ENCODE measurements at places on chromosomes 13 and 19.
A peak's percentile ranks its signal among the peaks of the same experiment; 100 is the strongest.

GRCh38 chr19:29942404-29943261 is 594 bp downstream of the URI1 start:
- DNase-seq: no peak

DNA sequence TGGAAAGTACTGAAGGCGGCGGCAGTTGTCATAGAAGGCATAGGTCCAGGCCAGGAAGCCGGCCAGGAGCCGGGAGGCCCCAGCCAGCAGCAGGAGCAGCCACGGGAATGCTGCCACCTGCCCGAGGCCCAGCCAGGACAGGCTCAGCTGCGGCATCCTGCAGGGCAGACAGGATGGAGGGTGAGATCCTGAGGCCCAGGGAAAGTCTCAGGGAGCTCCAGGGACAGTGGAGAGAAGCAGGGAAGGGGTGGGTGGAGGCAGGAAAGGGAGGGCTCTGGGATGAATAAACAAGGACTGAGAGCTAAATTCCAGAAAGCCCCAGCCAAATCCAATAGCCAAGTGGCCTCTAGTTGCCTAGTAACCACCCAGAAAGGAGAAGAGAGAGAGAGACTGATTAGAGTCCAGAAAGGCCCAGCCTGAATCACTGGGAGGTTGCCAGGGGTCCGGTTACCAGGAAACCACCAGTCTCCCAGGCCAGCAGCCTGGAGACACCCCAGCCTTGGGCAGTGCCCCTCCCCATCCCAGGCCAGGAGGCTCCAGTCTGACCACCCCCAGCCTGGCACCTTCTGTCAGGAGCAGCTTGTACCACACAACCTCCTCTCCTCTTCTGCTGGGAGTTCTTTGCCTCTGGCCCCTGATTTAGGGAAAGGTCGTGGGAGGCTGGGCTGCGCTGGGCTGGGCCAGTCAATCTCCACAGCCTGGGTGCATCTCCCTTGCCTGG is 7.5 kb upstream of the OR10H5 start:
- no peak for DNase-seq

DNA sequence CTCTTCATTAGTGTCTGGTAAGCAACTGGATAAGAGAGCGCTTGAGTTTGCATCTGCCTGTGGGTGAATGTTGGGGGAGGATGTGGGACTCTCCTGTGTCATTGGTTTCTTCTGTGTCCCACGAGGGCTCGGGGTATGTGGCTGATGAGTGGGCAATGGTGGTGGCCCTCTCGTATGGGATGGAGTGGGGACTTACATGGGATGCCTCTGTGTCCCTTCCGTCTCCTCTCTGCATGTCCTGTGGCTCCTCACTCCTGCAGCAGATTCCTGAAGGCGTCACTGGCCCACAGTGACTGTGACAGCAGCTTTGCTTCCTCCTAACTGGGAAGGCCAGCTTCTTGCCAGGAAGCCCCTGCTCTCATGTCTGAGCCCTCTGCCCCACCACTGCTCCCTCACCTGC is 2.6 kb upstream of the LRP3 start:
- DNase-seq: no peak

DNA sequence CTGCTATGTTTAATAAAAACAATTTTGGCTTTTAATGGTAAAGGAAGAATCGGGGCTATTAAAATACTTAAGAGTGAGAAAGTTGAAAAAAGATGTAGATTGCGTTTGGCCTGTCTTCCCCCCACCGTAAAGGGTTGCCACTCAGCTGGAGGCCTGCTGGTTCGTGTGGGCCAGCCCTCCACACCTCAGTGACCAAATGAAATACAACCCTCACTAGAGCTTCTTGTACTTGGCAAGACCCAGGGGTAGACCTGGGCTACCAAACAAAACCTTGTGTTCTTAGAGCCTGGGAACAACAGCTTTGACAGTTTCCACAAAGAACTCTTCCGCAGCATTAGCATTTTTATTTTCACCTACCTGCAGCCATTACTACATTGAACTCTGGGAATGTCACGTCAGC is 152.8 kb upstream of the PABPC3 start:
- no peak for DNase-seq

GRCh38 chr19:12092065-12092867 is 27.7 kb downstream of the ZNF844 start:
- no peak for DNase-seq

GRCh38 chr13:114015111-114015968 is 41.5 kb upstream of the C13orf46 start:
- no peak for DNase-seq

DNA sequence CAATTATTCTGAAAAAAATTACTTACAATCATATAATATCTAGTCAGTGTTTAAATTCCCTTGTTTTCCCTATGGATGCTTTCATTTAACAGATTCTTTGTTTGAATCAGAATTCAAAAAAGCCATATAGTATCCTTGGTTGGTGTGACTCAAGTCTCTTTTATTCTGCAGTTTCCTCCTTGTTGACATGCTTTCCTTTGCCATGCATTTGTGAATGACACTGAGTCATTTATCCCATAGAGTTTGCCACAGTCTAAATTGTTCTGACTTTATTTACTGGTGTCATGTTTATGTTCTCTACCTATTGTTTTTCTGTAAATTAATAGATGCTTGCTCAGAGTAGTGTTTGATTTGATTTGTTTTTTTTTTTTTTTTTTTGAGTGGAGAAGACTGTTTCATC is 893.8 kb upstream of the SLC10A2 start:
- DNase-seq: no peak

- DNase-seq: no peak
Measured at GRCh38 chr19:30804751-30805150, 432.6 kb downstream of the ZNF536 start.

- DNase-seq: no peak
Measured at GRCh38 chr19:43300876-43301765, 31.8 kb upstream of the PSG9 start.

DNA sequence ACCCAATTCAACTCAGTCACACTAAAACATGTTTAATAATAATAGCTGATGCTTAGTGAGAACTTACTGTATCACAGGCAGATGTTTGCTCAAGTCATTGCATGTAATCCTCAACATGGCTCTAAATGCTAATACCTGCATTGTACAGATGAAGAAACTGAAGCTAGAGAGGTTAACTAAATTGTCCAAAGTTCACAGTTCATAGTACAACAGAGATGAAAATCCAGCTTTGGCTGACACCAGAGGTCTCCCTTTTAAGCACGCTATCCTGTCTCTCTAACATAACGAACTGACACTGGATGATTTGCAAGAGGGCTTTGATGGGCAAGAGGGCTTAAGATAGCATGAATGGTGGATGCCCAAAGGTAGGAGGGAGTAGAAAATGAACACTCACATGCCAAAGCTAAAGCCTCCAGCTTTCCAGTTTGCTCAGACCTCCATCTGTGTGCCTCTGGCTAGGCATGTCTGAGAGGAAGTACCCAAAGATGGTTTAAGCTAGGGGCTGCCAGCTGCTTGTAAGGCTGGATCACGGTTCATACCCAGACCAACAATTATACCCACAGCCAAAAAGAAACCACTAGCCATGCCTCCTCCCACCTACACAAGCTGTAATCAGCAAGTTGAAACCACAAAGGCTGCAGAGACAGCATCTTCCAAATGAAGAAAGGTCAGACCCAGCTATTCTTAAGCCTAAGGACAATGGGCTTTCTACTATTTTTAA is 196.9 kb upstream of the UBL3 start:
- DNase-seq: no peak

- DNase-seq: no peak
Measured at GRCh38 chr19:50817941-50818858, 5.4 kb downstream of the KLK1 start.

DNA sequence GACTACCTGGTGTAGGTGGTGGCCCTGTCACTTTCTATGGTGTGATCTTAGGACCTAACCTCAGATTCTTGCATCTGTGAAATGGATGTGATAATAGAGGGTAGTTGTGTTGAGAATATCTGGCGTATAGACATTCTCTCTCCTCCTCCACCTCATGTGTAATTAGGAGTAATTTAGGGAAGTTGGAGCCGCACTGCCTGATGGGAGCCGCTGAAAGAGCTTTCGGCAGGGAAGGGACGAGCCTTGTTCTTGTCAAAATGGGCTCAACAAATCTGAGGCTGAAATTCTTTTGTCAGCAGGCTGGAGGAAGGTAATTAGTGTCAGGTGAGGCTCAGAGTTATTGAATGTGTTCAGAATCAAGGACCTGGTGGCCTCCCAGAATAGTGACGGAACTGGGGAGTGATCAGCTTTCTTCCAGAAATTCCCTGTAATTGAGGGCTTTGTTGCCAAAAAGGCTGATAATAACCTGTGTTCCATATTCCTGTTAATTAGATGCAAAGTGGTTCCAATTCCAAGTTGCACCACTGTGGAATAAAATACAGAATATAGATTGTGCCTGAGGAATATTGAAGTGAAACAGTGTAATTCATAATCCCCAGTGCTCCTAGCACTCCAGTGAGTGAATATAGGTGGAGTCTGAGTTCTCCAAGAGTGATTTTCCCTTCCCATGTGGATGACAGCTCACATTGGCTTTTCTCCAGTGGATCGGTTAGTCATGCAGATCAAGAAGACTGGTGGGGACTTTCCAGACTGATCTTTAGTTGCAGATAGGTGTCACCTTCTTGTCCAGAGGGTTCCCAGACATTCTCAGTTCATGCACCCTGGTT is 47.5 kb downstream of the SPATA13 start:
- DNase-seq: no peak

DNA sequence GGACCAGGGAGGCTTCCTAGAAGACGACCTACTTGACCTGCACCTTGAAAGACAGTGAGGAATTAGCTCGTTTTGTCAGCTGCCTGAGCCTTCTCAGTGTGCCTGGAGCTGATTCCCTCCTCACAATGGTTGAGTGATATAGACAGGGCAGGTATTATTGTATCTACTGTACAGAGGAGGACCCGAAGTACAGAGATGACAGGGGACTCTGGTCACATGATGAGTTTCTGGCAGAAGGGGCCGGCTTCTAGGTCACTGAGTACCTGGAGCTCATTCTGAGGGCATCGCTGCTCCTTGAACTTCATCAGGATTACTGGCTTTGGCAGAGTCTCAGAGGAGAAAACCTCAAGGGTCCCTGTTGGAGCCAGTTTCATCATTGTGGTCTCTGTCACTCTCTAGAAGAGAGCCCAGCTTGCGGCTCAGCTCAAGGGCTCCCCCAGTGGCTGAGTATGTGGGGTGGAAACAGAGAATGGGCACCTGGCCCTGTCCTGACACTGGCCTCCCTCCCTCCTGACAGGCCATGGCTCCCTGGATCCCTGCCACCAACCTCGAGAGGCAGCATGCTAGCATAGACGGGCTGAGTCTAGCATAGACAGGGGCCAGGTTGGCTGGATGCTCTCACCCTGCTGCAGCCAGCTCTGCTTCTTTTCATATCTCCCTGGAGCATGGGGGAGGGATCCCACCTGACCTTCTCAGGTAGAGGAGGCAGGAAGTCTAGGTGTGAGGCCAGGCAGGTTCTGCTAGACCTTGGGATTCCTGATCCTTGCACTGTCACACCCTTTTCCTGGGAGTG is 38.7 kb downstream of the NFIX start:
- DNase-seq: no peak

- DNase-seq: no peak
Measured at GRCh38 chr13:20700288-20700687, 3.2 kb upstream of the IL17D start.

DNA sequence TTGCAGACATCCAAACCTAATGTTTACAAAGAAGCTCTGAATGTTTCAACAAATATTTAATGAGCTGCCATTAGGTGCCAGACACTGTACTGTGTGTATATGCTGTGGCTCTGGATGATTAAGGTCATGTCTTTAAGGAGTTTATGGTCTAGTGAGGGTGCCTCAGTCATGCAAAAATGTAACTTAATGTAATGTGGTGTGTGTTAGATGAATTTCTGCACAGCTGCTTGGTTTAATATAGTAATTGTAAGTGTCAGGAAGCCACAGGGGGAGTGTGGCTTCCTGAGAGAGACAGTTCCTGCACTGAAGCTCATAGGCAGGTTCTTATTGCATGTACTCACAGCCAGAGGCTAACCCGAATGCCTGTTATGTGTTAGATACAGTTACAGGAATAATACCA is 43.3 kb downstream of the SPATA13 start:
- DNase-seq: no peak

- peak; percentile 54 for DNase-seq
Measured at GRCh38 chr19:42333975-42334696, 8.7 kb downstream of the MEGF8 start.

- no peak for DNase-seq
Measured at GRCh38 chr13:94702181-94703041, 9.9 kb downstream of the SOX21 start.

DNA sequence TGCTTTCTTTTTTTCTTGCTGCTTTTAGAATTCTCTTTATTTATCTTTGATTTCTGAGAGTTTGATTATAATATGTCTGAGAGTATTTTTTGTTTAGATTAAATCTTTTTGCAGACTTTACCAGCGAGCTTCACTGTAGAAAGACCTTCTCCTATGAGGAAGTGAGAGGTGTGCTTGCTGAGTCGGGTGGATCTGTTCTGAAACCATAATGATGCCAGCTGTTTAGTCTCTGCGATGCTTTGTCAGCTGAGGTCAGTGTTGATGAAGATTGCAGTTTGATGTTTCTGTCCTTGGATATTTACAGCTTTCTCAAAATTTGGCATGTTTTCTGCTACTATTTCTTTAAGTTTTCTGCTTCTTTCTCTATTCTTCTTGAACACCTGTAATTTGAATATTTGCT is 309.1 kb upstream of the SLITRK6 start:
- no peak for DNase-seq

- DNase-seq: peak; percentile 68
Measured at GRCh38 chr13:52455677-52456041, 381 bp downstream of the CKAP2 start.

DNA sequence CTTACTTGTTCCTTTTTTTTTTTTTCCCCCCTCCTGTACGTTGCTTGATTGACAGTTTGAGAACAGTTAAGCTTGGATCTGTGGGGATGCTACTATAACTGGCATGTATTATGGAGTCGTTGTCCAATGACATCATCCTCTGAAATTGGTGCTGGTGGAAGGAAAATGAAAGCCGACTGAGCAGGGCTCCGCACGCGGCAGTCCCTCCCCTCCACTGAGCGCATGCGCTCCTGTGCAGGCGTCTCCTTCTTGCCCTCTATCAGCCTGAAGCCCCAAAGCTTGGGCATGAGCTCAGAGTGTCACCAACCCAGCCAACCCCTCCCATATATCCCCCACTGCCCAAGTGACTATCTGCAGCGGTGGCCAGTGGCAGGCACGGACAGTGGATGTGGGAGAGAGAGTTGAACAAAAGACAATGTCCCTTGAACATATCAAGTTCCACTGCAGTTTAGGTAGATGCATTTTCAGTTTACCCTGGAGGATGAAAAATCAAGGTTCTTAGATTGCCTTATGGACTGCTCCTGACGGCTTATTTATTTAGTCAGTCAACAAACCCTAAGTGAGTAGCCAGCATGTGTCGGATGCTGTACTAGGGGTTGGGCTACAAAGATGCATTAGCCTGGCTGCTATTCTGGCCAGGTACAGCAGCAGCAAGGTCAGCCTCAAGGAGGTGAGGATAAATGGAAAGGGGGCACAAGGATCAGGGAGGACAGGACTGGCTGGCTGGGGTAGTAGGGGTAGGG is 20.8 kb downstream of the MBNL2 start:
- DNase-seq: no peak

Data from RWPE2 (cell line).